K562 (cell line): ENCODE measurements at places on chromosomes 6 and 20. TPM values are rescaled to one million over a fixed set of nuclear protein-coding genes. Genes with fewer than 3 reads are reported as not detected.

- DNase-seq: no peak
- no peak overlapping the region for H3K27ac ChIP-seq
- H3K4me1 ChIP-seq: no peaks in the 10 kb centered on the region
- no peaks in the 10 kb centered on the region for H3K36me3 ChIP-seq
Observed at GRCh38 chr6:156589281-156589680, 187.9 kb upstream of the ARID1B start.

DNA sequence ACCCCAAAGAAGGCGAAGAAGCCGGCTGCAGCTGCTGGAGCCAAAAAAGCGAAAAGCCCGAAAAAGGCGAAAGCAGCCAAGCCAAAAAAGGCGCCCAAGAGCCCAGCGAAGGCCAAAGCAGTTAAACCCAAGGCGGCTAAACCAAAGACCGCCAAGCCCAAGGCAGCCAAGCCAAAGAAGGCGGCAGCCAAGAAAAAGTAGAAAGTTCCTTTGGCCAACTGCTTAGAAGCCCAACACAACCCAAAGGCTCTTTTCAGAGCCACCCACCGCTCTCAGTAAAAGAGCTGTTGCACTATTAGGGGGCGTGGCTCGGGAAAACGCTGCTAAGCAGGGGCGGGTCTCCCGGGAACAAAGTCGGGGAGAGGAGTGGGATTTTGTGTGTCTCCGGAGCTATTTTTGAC, 69.6 kb downstream of the HFE start:
- H3K27me3 ChIP-seq: no peaks in the 10 kb centered on the region
- peaks cover 12% of the 10 kb centered on the region for H3K4me1 ChIP-seq
- H3K4me3 ChIP-seq: peak overlapping the region; percentile 65
- H3K27ac ChIP-seq: peak overlapping the region; percentile 85
- peak; percentile 60 for DNase-seq
- peaks cover 11% of the 10 kb centered on the region for H3K36me3 ChIP-seq

GRCh38 chr6:376827-377640, 14.5 kb upstream of the IRF4 start:
- peaks cover 4% of the 10 kb centered on the region; the same call in 1 of the 2 replicates for H3K4me1 ChIP-seq
- no peak for DNase-seq
- no peak overlapping the region for H3K4me3 ChIP-seq
- H3K36me3 ChIP-seq: no peaks in the 10 kb centered on the region
- H3K27ac ChIP-seq: no peak overlapping the region
- H3K27me3 ChIP-seq: peaks cover 75% of the 10 kb centered on the region

Gene SLC17A1
- total RNA-seq: not detected in 2 replicates

- no peak overlapping the region for H3K4me3 ChIP-seq
- H3K36me3 ChIP-seq: no peaks in the 10 kb centered on the region
- H3K27me3 ChIP-seq: no peaks in the 10 kb centered on the region
- peak; percentile 0 for DNase-seq
- H3K4me1 ChIP-seq: no peaks in the 10 kb centered on the region
- H3K27ac ChIP-seq: no peak overlapping the region
Observed at GRCh38 chr20:8664778-8665177, 404.1 kb upstream of the PLCB4 start.

DNA sequence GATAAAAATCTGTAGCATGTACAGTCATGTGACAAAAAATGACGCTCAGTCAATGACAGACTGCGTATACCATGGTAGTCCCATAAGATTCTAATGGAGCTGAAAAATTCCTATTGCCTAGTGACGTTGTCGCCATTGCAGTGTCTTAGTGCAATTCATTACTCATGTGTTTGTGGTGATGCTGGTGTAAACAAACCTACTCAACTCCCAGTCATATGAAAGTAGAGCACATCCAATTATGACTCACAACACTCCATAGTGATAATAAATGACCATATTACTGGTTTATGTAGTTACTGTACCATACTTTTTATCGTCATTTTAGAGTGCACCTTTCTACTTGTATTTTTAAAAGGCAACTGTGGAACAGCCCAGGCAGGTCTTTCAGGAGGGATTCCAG, 45.0 kb downstream of the TFAP2A start:
- no peaks in the 10 kb centered on the region for H3K36me3 ChIP-seq
- no peak for DNase-seq

DNA sequence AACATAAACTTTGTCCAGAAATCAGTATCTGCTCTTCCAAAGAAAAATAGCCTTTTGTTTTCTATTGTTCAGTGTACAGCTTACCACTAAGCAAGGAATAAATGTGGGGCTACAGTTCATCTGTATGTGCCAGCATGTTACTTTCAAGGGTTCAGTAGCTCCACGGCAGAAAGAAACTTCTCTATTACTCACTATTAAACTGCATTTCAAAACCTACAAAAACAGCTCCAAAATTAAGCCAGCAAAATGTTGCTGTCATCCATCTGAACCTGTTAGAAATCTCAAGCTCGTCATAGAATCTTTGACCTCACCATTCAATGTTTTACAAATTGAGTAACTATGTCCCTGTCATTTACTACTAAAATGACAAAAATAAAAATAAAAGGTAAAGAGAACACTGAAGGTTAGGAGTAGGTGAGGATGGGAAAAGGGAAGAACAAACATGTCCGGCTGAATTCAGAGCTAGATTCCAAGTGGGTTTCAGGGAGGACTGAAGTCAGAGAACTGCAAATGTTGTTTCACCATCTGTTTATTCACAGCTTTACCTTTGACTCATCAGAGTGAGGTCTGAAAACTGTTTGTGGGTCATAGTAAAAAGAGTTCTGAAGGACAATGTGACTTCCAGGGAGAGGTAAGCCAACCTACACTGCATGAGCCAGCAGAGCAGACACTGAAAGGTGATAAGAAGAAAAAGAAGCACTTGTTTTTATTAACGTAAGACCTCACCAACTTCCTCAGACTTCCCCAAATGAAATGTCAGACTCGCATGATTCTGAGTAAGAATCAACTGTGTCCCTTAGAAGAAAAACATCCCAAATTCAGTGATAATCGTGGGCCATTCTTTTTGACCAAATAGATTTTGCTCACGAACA, 62.0 kb downstream of the ATXN1 start:
- H3K4me1 ChIP-seq: no peaks in the 10 kb centered on the region
- no peak overlapping the region for H3K4me3 ChIP-seq
- no peaks in the 10 kb centered on the region for H3K36me3 ChIP-seq
- H3K27me3 ChIP-seq: peaks cover 13% of the 10 kb centered on the region; the same call in 1 of the 3 replicates

GRCh38 chr6:52186075-52186474, at the start of gene IL17A:
IL17A (plus strand) TSS chr6:52186375; CDS start chr6:52186432, 57 bp downstream.
- H3K27me3 ChIP-seq: no peaks in the 10 kb centered on the region; the same call in 2 of the 3 replicates
- H3K4me1 ChIP-seq: no peaks in the 10 kb centered on the region
- H3K36me3 ChIP-seq: no peaks in the 10 kb centered on the region
- no peak within 1 kb of the TSS for H3K27ac ChIP-seq

GRCh38 chr20:45771182-45771759, 20.4 kb downstream of the WFDC3 start:
- no peak overlapping the region for H3K4me3 ChIP-seq
- DNase-seq: peak; percentile 75
- H3K4me1 ChIP-seq: peaks cover 2% of the 10 kb centered on the region; the same call in 1 of the 3 replicates

Gene IYD
- not detected in 2 replicates for total RNA-seq
